Suppressor macrophage (primary cell): ENCODE measurements at places on chromosomes 12 and 14.

DNA sequence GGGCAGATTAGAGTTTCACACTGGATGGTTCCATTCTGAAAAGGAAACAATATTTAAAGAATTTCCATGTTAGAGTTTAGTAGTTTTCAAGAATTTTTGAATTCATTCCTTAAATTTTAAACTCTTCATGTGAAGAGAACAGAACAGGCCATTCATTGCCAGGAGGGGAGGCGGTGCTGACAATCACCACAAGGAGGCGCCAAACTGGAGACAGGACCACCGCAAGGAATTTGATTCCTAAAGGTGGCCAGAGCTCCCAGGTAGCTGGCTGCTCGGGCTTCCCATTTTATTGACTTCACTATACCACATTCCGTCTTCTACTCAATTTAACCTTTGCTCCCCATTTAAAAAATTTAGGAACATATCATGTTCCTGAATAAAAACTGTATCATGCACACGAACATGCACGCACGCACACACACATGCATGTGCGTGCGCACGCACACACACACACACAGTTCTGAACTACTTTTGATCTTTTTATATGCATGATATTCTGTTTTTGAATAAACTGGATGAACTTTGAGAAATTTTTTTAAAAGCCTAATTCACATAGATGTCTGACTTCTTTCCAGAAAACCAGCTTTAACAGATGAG is 101.2 kb downstream of the NELL2 start:
- DNase-seq: peak; percentile 16

DNA sequence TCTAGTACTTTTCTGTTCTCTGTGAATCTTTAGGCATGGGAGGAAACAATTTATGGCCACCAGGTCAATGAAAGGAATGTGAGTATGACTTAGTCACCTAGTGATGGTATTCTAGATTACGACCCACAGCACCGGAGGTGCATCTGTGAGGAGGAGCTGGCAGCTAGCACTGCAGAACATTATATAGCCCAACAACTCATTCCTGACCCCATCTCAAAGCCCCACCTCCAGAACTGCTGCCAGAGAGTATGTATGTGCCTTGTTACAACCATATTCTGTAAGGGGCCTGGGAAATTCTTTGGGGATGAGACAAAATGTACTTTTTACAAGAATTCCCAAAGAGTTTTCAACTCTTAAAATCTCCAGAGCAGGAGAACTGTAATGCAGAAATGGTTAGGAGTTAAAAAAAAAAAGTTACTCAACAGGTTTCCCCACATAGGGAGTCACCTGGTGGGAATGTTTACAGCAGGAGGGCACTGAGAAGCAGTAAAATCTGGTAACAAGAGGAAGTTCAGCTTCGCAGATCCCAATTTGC is 34.9 kb upstream of the CERS5 start:
- no peak for DNase-seq

DNA sequence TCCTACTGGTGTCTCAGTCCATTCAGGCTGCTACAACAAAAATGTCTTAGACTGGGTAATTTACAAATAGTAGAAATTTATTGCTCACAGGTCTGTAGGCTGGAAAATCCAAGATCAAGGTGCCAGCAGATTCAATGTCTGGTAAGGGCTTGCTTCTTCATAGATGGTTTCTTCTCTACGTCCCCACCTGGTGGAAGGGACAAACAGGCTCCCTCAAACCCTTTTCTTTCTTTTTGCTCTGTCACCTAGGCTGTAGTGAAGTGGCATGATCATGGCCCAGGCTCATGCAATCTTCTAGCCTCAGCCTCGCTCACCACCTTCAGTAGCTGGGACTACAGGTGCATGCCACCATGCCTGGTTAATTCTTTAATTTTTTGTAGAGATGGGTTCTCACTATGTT is 106.8 kb upstream of the RPH3A start:
- DNase-seq: peak; percentile 4

GRCh38 chr12:34601689-34602088 is 579.4 kb downstream of the ALG10 start:
- DNase-seq: no peak

DNA sequence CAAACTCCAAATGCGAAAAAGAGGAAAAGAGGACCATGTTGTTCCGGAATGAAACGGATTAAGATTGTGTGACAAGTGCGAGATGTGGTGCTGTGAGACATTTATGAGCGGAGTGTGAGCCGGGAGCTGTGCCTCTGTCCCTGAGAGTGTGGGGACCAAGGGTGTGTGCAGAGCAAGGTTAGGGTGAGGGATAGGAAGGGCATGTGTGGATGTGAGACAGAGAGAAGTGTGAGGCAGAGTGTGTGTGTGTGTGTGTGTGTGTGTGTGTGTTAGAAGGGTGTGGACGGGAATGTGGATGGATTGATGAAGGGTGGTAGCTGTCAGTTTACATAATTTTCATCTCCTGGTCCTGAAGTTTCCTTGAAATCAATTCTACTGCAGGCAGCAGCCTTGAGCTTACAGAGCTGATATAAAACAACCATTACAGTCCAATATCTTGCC is 4.3 kb upstream of the OTX2 start:
- no peak for DNase-seq

GRCh38 chr12:132955094-132956010 is 754 bp downstream of the ZNF605 start:
- peak; percentile 38 for DNase-seq

DNA sequence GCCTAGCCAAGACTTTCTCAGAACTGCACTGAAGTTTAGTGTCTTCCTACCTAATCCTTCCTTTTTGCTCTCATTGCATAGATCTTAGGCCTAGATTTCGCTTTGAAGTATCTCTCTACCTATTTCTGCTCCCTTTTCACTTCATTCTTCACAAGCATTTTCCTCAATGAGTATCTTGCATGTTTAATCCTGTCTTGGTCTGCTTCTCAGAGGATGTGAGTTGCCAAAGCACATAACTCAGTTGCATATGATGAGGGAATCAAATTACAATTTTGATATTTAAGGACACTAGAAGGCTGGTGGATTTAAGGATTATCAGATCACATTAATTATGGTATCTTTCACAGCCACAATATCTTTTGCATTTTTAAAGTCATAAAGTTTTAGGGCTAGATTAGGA is 195.5 kb upstream of the DAAM1 start:
- DNase-seq: no peak
